Suppressor macrophage treated with lipopolysaccharide for 1 hour (primary cell): ENCODE measurements at places on chromosomes 5 and 9.

- DNase-seq, result peak; percentile 65
These were observed at the start of gene MSX2 for GRCh38 chr5:174724484-174725260. TSS of gene MSX2 (plus strand) at chr5:174724582. CDS start at chr5:174724660, 78 bp downstream.

GRCh38 chr5:82985763-82986162, 91.4 kb downstream of the TMEM167A start:
- no peak for DNase-seq

- no peak for DNase-seq
These were observed 68.6 kb upstream of the ADAMTS2 start for GRCh38 chr5:179413711-179414458.

DNA sequence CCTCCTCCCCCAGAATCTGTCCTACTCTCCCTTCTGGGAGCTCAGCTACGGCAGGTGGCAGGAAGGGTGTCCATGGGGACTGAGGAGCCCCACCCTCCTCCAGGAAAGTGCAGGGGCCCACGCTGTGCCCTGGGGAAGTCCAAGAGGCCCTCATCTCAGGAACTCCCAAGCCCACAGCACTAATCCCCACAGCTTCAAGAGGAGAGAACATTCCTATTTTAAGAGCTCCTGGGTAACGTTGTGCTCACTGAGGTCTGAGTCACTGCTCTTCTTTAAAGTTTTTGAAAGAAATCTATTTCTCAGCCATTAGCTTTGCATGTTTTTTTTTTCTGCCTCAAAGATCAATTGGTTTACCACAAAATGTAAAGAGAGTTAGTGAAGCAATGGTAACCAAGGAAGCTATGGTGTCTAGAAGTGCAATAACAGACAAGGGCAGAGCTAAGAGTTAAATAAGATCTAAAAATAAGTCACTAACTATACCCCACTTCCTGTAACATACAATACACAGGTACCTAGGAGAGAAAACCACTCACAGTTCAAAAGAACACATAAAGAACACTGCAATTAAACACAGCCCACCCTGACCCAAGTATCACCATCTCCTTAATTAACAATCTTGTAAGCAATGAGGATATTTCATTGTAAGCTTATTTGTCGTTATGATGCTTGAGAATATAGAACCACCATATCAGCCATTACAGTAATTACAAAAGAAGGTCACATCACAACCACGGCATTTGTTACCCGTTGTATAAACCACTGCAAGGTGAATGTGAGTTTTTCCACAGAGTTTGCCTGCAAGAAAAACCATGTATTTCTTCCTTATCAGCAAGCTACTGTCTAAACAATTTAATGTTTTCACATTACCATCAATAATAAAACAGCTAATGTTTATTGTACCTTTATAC, 382.3 kb upstream of the SLC30A5 start:
- no peak for DNase-seq

GRCh38 chr5:63263411-63263810, 684.8 kb downstream of the LRRC70 start:
- no peak for DNase-seq

- DNase-seq, result peak; percentile 92
These were observed 55.1 kb downstream of the ABCA1 start for GRCh38 chr9:104872656-104873488.

DNA sequence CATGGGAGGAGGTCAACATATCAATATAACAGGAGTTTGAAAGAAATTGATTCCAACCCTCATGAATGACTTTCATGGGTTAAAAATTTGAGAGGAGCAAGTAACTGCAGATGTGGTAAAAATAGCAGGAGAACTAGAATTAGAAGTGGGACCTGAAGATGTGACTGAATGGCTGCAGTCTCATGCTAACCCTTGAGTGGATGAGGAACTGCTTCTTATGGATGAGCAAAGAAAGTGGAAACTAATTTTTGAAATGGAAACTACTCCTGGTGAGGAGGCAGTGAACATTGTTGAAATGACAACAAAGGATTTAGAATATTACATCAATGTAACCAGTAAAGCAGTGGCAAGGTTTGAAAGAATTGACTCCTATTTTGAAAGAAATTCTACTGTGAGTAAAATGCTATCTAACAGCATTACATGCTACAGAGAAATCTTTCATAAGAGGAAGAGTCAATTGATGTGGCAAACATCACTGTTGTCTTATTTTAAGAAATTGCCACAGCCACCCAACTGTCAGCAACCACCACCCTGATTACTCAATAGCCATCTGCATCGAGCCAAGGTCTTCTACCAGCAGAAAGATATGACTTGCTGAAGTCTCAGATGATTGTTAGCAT, 1683.2 kb downstream of the MAT2B start:
- DNase-seq, result peak; percentile 69

DNA sequence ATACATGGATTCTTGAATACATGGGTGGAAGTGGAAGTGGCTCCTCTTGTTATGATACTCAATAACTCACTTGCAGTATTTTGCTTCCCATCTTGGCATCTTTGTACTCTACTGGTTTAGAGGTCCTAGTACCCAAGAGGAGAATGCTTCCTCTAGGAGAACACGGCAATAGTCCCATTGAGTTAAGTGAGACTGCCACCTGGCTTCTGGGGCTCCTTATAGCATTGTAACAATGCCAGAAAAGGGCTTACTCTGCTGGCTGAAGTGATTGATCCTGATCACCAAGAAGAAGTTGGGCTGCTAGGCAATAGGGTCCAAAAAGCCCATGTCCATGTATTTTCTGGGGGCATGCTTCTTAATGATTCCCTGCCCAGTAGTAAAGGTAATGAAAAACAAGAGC, 627.6 kb upstream of the SGCD start:
- DNase-seq, result no peak

GRCh38 chr5:122142480-122143164, 13.3 kb downstream of the ZNF474 start:
- no peak for DNase-seq

GRCh38 chr5:155307229-155307628, 293.7 kb downstream of the KIF4B start:
- no peak for DNase-seq
